ENCODE measurements at places on chromosomes 11 and 22.

DNA sequence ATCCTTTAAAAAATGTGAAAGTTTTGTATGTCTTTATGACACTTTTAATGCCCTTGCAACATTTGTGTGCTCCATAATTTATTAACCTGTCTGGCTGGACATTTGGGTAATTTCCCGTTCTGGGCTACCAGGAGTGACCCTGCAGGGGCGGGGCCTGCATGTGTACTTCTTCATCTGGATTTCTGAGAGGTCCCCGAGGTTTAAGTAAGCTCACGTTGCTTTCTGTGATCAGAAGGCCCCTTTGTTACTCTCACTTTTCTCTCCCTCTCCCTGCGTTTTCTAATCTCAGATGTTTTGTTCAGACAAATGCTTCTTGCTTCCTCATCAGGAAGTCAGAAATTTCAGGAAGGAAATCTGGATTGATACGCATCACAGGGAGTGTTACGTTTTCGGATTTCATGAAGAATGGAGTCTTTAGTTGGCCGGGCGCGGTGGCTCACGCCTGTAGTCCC is 78.9 kb upstream of the CRYBB3 start:
- peak; percentile 45 for DNase-seq

DNA sequence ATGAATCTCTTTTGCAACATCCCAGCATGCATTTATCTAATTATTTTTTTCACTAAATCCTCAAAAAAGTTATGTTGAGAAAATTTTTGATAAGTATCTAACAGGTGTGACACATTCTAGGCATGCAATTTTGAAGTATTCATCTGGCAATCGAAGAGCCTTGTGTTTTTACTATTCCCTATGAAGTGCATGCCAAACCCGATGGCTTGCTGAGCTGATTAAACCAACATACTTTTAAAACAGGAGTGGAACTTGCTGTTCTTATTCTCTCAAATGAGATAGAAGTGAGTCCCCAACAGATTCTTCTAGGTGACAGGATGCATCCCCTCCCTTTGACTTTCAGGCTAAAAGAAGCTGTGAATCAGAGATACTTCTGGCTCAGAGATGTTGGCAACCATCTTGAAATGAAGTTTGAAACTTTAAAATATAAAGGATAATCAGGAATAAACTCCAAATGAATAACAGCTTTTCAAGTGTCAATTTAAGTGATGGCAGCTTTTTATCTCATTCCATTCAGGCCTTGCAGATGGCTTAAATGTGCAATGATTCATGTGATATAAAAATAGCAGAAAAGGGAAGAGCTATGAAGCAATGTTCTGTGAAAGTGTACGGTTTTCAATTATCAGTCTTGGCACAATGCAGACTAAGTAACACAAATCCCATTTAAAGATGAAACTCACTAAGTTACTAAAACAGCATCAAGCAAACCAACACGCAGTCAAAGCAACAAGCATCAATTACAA is 67.7 kb downstream of the APOL5 start:
- DNase-seq, result no peak

- no peak for DNase-seq
Observed at GRCh38 chr11:105042178-105042577, 3.0 kb downstream of the CARD16 start.

GRCh38 chr22:31790240-31790639 is 36.4 kb downstream of the DEPDC5 start:
- no peak for DNase-seq

All from umbilical cord (tissue), 2 donors.